ENCODE measurements at places on chromosomes 13 and 19.

- no peak overlapping the region for H3K27ac ChIP-seq
- no peak overlapping the region for H3K4me3 ChIP-seq
- DNase-seq, result no peak
- peaks cover 13% of the 10 kb centered on the region for H3K4me1 ChIP-seq
- no peaks in the 10 kb centered on the region for H3K36me3 ChIP-seq
Measured at GRCh38 chr19:47049307-47049700, 880 bp upstream of the TMEM160 start.

- H3K4me3 ChIP-seq, result no peak overlapping the region
- no peak overlapping the region for H3K27ac ChIP-seq
- H3K36me3 ChIP-seq, result no peaks in the 10 kb centered on the region
- no peaks in the 10 kb centered on the region for H3K27me3 ChIP-seq
- DNase-seq, result no peak
- H3K4me1 ChIP-seq, result no peaks in the 10 kb centered on the region
Measured at GRCh38 chr13:80530191-80530590, 189.3 kb upstream of the SPRY2 start.

GRCh38 chr13:74794147-74794546, 659.9 kb upstream of the KLF12 start:
- no peak for DNase-seq
- H3K27ac ChIP-seq, result no peak overlapping the region
- H3K36me3 ChIP-seq, result no peaks in the 10 kb centered on the region
- H3K27me3 ChIP-seq, result no peaks in the 10 kb centered on the region
- no peaks in the 10 kb centered on the region for H3K4me1 ChIP-seq

DNA sequence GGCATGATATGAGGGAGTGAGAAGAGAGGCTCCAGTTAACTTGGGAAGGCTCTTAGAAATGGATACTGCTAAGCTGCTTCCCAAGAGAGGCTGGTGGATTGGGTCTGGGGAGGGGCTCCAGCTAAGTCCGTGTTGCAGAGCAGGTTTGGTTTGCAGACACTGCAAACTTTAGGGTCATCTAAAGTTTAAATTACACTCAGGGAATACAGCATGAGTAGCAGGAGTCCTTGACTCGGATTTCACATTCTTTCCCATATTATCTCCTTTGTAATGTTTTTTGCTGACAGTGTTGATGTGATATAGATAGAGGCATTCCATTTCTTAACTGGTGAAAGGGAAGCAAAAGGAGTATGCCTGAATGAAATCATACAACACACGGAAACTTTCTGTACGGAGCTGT, 31.9 kb downstream of the SGCG start:
- no peak overlapping the region for H3K27ac ChIP-seq
- H3K4me1 ChIP-seq, result no peaks in the 10 kb centered on the region
- no peaks in the 10 kb centered on the region for H3K36me3 ChIP-seq
- H3K4me3 ChIP-seq, result no peak overlapping the region

GRCh38 chr13:36131222-36131930, at the start of gene DCLK1:
Gene DCLK1, minus strand, starts transcription at chr13:36131382.
- H3K27me3 ChIP-seq, result no peaks in the 10 kb centered on the region
- no peaks in the 10 kb centered on the region for H3K4me1 ChIP-seq
- no peak within 1 kb of the TSS for H3K27ac ChIP-seq
- no peak within 1 kb of the TSS for H3K4me3 ChIP-seq

- H3K36me3 ChIP-seq, result no peaks in the 10 kb centered on the region
- no peaks in the 10 kb centered on the region for H3K4me1 ChIP-seq
- no peak overlapping the region for H3K4me3 ChIP-seq
Measured at GRCh38 chr13:95509521-95510310, 42.8 kb upstream of the CLDN10 start.

DNA sequence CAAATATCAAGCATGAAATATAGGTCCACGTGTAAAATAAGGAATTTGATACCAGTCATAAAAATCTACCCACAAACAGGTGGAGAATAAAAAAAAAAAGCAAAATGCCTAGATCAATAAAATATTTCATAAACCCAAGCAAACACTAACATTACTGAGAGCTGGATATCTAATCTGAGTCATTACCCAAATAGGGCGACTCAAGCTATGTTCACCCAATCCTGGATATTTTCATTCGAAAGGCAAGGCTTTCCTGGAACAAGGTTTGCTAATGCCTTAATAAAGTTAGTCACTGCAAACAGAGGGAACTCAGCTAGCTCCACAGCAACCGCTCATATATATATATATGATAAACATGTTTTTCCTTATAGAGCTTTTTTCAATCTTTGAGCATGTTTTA, 33.5 kb upstream of the TM9SF2 start:
- no peak for DNase-seq
- no peaks in the 10 kb centered on the region for H3K27me3 ChIP-seq
- H3K36me3 ChIP-seq, result no peaks in the 10 kb centered on the region
- no peak overlapping the region for H3K27ac ChIP-seq
- H3K4me1 ChIP-seq, result peaks cover 22% of the 10 kb centered on the region

DNA sequence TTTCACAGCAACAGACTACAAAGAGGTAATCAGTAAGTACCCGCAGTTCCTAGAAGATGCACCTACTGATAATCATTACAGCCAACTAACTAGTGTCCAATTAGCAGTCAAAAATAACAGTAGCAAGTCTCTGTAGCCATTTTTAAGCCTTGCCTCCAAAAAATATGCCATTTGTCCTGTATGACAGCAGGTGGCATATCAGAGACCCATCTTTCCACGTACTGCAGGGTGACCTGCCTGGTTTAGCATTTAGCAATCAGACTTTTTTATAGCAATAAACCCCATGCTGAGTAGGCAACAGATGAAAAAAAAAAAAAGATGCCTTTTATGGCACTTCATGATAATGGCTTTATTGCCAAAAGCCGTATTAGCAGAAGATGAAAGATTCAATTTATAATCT, 155.3 kb upstream of the LSM14A start:
- DNase-seq, result no peak
- H3K4me1 ChIP-seq, result no peaks in the 10 kb centered on the region
- no peaks in the 10 kb centered on the region for H3K36me3 ChIP-seq
- H3K27ac ChIP-seq, result no peak overlapping the region
- H3K27me3 ChIP-seq, result no peaks in the 10 kb centered on the region

DNA sequence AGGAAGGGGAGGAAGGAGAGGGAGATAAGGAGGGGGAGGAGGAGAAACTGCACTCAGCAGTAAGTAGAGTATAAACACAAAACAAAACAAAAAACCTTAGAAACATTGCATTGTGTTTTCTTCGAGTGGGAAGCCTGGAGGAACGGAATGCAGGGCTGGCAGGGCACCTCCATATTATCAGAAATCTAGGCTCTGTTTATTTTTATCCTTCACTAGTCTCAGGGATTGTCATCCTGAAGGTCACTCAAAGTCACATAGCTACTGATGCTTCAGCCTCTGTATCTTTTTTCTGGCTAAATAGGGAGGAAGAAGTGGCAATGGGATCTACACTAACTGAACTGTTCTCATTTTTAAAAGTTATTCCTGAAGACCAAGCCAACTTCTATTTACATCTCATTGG, 467.8 kb downstream of the KCTD12 start:
- no peaks in the 10 kb centered on the region for H3K27me3 ChIP-seq
- no peak for DNase-seq
- no peaks in the 10 kb centered on the region for H3K36me3 ChIP-seq
- no peak overlapping the region for H3K4me3 ChIP-seq
- H3K4me1 ChIP-seq, result no peaks in the 10 kb centered on the region

DNA sequence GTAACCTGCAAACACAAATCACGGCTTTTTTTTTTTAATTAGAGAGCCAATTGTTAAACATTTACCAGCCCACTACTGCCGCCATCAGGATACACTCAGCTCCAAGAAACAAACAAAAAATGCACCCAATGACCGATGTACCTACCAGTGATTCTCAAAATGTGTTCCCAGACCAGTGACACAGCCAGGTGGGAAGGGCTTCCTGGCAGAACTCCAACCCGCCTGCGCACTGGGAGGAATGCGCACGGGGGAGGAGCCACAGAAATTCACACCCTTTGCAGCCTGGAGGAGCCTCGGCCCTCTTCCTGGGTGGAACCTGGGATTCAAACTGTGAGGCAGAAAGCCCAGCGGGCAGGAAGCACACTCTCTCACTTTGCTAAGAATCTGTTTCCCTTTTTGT, 255.9 kb downstream of the TBC1D4 start:
- DNase-seq, result no peak
- H3K4me1 ChIP-seq, result no peaks in the 10 kb centered on the region
- H3K27ac ChIP-seq, result no peak overlapping the region

- no peaks in the 10 kb centered on the region for H3K27me3 ChIP-seq
- no peak overlapping the region for H3K4me3 ChIP-seq
- no peaks in the 10 kb centered on the region for H3K4me1 ChIP-seq
- H3K27ac ChIP-seq, result no peak overlapping the region
- DNase-seq, result peak; percentile 3
Measured at GRCh38 chr13:92806215-92806614, 420.4 kb upstream of the GPC6 start.

- no peak overlapping the region for H3K4me3 ChIP-seq
- H3K4me1 ChIP-seq, result no peaks in the 10 kb centered on the region
- no peaks in the 10 kb centered on the region for H3K27me3 ChIP-seq
Measured at GRCh38 chr13:32850316-32851052, 165.7 kb upstream of the KL start.

GRCh38 chr13:74866101-74866500, 615.9 kb downstream of the TBC1D4 start:
- no peaks in the 10 kb centered on the region for H3K36me3 ChIP-seq
- no peaks in the 10 kb centered on the region for H3K4me1 ChIP-seq
- no peak overlapping the region for H3K27ac ChIP-seq
- no peak for DNase-seq
- no peaks in the 10 kb centered on the region for H3K27me3 ChIP-seq

DNA sequence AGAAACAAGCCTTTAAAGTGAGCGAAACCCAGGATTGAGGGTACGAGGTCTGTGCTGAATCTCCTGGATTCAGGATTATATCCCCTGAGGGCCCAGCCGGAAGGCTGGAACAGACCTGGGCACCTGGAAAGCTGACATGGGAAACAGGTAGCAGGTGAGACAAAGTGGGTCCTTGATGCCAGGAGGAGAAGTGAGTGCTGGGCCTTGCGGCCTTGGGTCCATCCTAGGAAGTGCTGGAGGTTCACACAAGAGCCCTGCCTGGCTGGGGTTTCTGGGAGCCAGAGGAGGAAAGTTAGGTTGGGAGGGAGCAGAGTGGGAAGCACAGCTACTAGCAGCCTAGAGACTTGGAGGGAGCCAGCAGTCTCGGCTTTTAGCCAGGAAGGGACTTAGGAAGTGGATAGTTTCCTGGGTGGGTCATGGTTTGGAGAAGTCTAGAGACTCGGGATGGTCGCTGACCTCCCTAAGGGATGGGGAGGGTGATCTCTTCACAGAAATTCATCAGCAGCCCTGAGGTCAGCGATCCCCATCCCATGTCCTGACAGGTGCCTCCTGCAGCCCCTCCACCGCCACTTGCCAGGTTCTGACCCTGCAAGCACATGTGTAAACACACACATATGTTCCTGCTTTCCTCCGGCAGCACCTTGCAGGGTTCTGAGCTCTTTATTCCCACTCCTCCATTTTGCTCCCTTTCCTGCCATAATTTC, 29.4 kb upstream of the ZNF492 start:
- H3K36me3 ChIP-seq, result no peaks in the 10 kb centered on the region
- no peaks in the 10 kb centered on the region for H3K4me1 ChIP-seq
- no peak for DNase-seq
- H3K27ac ChIP-seq, result no peak overlapping the region

- no peak overlapping the region for H3K27ac ChIP-seq
- H3K27me3 ChIP-seq, result peaks cover 3% of the 10 kb centered on the region
- H3K36me3 ChIP-seq, result no peaks in the 10 kb centered on the region
- H3K4me3 ChIP-seq, result no peak overlapping the region
Measured at GRCh38 chr13:51000061-51000460, 90.5 kb downstream of the RNASEH2B start.

- no peaks in the 10 kb centered on the region for H3K4me1 ChIP-seq
- no peak for DNase-seq
- H3K27me3 ChIP-seq, result no peaks in the 10 kb centered on the region
- H3K4me3 ChIP-seq, result no peak overlapping the region
- H3K27ac ChIP-seq, result no peak overlapping the region
- H3K36me3 ChIP-seq, result no peaks in the 10 kb centered on the region
Measured at GRCh38 chr13:91450913-91451312, 52.5 kb downstream of the GPC5 start.

- DNase-seq, result no peak
- H3K36me3 ChIP-seq, result no peaks in the 10 kb centered on the region
- H3K4me1 ChIP-seq, result no peaks in the 10 kb centered on the region
- no peak overlapping the region for H3K27ac ChIP-seq
- no peak overlapping the region for H3K4me3 ChIP-seq
Measured at GRCh38 chr13:40819797-40820315, 30.4 kb downstream of the SLC25A15 start.

DNA sequence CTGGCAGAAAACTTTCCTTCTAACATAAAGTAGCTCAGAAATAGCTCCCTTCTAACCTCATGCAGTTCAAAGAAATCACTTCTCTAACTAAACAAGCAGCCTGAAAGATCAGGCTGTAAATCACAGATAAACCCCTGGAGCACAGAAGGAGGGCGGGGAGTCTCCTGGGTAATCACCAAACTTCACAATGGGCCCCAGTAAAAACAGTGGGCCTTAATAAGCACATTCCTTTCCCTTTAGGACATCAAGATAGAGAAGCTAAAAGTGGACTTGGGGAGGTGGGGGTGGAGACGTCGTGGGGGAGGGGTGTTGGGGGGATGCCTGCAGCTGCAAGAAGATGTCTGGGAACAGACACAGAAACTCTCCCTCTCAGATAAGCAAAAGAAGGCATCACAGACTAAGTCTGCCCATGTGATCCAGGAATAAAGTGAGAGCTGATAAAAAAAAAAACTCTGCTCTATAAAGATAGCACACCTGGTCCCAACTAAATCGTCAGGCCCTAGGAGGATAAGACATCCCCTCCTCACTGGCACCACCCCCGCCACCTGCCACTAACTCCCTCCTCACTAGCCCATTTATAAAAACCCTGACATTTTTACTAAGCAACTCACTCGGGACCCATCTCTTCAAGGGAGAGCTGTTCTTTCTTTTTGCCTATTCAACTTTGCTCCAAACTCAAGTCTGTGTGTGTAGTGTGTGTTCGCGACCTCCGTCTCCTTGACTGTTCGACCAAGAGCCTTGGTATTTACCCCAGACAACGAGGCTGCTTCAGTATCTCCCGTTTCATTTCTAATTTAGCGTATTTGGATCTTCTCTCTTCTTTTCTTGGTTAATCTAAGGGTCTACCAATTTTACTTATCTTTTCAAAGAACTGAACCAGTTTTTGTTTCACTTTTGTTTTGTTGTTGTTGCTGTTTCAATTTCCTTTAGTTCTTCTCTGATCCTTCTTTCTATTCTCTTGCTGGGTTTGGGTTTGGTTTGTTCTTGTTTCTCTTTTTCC, 31.7 kb downstream of the DNAJC15 start:
- peaks cover 51% of the 10 kb centered on the region for H3K4me1 ChIP-seq
- H3K4me3 ChIP-seq, result peak overlapping the region; percentile 78
- DNase-seq, result no peak
- H3K36me3 ChIP-seq, result no peaks in the 10 kb centered on the region

DNA sequence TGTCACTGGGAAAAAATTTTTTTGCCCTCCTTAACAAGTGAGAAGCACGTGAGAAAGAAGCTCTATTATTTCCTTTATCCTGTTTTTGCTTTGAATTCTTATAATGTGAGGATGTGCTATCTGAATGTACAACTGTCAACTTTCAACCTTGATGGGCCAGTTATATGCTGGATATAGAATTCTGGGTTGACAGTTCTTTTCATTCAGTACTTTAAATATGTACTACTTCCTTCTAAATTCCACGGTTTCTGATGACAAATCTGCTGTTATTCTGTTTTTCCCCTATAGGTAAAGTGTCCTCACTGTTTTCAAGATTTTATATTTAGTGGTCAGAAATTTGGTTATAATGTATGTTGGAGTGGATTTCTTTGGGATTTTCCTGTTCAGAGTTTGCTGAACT, 29.9 kb downstream of the ZDHHC20 start:
- H3K27me3 ChIP-seq, result no peaks in the 10 kb centered on the region
- no peak overlapping the region for H3K27ac ChIP-seq
- H3K36me3 ChIP-seq, result no peaks in the 10 kb centered on the region

Data from CD4-positive, alpha-beta memory T cell (primary cell).